Activated naive CD8-positive, alpha-beta T cell treated with anti-CD3 and anti-CD28 coated beads, Interleukin-2, amount 10 ng/mL, durations not matched to agents 7 days and 5 days (primary cell): ENCODE measurements at places on chromosomes 12 and 14. TPM values are rescaled to one million over a fixed set of nuclear protein-coding genes. Genes with fewer than 3 reads are reported as not detected.
A peak's percentile ranks its signal among the peaks of the same experiment; 100 is the strongest.

PTPRQ gene
- total RNA-seq, result not detected

GRCh38 chr12:124835656-124836410 is 27.8 kb downstream of the SCARB1 start:
- H3K27me3 ChIP-seq, result no peaks in the 10 kb centered on the region
- peaks cover 5% of the 10 kb centered on the region for H3K4me1 ChIP-seq
- H3K4me3 ChIP-seq, result no peak overlapping the region

PLEKHD1 gene
- total RNA-seq, result 0.08 TPM

CTSG gene
- not detected for total RNA-seq

DNA sequence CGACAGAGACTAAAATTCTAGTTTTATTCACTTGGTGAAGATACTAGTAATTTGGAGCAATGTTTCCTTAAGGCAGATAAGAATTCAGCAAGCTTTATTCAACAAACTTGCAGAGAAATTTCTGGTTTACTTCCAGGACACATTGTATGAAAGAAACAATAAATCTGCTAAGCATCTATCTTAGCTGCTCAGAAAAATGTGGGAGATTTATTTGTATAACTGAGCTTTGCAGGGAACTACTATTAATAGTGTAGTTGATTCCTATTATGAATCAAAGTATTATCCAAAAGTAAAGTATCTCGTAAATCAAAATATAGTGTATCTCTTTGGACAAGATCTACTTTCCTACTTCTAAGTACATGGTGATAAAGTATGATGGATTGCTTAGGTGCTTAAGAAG is 239.4 kb upstream of the TMTC1 start:
- no peak overlapping the region for H3K27ac ChIP-seq
- no peak overlapping the region for H3K4me3 ChIP-seq
- no peaks in the 10 kb centered on the region for H3K4me1 ChIP-seq
- no peak for DNase-seq
- no peaks in the 10 kb centered on the region for H3K36me3 ChIP-seq
- H3K27me3 ChIP-seq, result no peaks in the 10 kb centered on the region

TGM1 gene
- 5.7 TPM for total RNA-seq

SLC10A1 gene
- total RNA-seq, result not detected

GRCh38 chr12:97118796-97119375 is 211.8 kb downstream of the NEDD1 start:
- no peaks in the 10 kb centered on the region for H3K4me1 ChIP-seq
- no peaks in the 10 kb centered on the region for H3K36me3 ChIP-seq
- DNase-seq, result no peak

- no peak for DNase-seq
- H3K36me3 ChIP-seq, result peaks cover 4% of the 10 kb centered on the region
- H3K4me1 ChIP-seq, result peaks cover 14% of the 10 kb centered on the region
- H3K27me3 ChIP-seq, result peaks cover 2% of the 10 kb centered on the region
- H3K27ac ChIP-seq, result no peak overlapping the region
- H3K4me3 ChIP-seq, result no peak overlapping the region
Measured at GRCh38 chr12:124194264-124194892, 100.5 kb upstream of the RFLNA start.

DNA sequence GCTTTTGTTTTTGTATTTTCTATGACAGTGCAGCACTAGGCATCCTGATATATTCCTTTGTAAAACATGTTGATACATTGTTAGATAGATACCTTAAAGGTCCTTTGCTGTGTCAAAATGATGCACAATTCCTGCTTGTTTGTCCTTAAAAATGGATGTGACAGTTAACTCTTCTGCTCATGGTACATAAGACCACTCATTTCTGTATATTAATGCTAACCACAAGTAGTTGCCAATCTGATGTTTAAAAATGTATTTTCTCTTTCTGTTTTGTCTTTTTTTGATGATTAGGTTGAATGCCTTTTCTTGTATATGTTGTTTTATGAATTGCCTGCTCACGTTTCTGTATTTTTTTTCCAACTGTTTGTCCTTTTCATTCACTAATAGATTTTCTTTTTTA is 35.1 kb downstream of the ATF7IP start:
- H3K27me3 ChIP-seq, result no peaks in the 10 kb centered on the region
- peaks cover 65% of the 10 kb centered on the region for H3K4me1 ChIP-seq
- no peak for DNase-seq
- H3K27ac ChIP-seq, result peak overlapping the region; percentile 67
- H3K4me3 ChIP-seq, result peak overlapping the region; percentile 58

KRT79 gene
- total RNA-seq, result not detected

DNA sequence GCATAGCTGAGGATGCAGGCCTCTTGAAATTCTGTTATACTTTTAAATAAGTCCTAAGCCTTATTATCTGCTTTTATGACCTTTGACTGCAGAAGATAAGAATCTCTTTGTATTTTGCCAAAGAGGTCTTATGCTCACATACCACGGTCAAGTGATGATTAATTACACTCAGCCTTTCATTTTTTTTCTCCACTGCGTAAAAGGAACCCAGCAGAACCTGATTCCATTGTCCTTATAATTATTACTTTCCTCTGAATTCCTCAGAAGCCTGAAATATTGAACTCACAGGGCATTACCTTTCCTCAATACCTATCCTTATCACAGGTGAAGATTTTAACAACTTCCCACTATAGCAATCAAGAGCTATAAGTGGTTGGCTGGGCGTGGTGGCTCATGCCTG is 498.7 kb upstream of the RPL10L start:
- H3K4me3 ChIP-seq, result no peak overlapping the region
- no peaks in the 10 kb centered on the region for H3K27me3 ChIP-seq
- H3K27ac ChIP-seq, result no peak overlapping the region
- no peaks in the 10 kb centered on the region for H3K4me1 ChIP-seq
- H3K36me3 ChIP-seq, result no peaks in the 10 kb centered on the region

- H3K4me1 ChIP-seq, result no peaks in the 10 kb centered on the region
- H3K36me3 ChIP-seq, result no peaks in the 10 kb centered on the region
- no peak for DNase-seq
- H3K27me3 ChIP-seq, result peaks cover 10% of the 10 kb centered on the region
Measured at GRCh38 chr14:88983755-88984154, 159.3 kb downstream of the TTC8 start.

GRCh38 chr14:68598621-68599447 is 194.0 kb downstream of the ZFP36L1 start:
- DNase-seq, result no peak
- H3K4me1 ChIP-seq, result peaks cover 8% of the 10 kb centered on the region
- no peaks in the 10 kb centered on the region for H3K36me3 ChIP-seq
- no peak overlapping the region for H3K27ac ChIP-seq
- no peaks in the 10 kb centered on the region for H3K27me3 ChIP-seq

DNA sequence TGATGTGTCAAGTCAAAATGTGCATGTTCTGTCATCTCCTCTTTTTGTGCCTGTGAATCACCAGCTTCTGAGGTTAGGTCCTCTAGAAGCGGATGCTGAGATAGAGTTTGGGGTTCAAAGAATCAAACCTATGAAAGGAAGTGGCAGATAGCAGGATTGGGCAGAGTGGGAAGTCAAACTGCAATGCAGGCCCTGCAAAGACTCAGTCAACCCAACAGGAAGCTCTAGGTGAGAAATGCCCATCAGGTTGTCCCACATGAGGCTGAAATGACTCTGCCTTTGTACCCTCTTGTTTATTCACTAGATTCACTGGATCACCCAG is 4.5 kb upstream of the MIA2 start:
- peak overlapping the region; percentile 91 for H3K27ac ChIP-seq
- H3K4me1 ChIP-seq, result peaks cover 41% of the 10 kb centered on the region
- H3K4me3 ChIP-seq, result peak overlapping the region; percentile 51
- peak; percentile 43 for DNase-seq
- no peaks in the 10 kb centered on the region for H3K27me3 ChIP-seq
- peaks cover 6% of the 10 kb centered on the region for H3K36me3 ChIP-seq

DNA sequence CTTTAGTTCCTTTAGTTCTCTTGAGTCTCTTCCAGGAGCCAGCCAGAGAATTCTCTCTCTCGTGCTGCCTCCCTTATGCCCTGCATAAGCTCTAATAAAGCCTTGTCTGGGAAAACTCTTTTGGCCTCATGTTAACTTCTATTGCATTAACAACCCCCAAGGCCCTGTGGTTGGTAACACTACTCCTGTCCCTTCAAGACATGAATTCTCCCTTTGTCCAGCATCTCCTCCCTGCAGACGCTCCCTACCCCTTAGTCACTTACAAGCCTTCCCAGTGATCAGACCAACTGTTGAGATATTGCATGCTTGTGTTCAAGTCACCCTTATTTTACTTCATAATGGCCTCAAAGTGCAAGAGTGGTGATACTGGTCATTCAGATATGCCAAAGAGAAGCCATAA is 12.1 kb downstream of the LTBR start:
- H3K4me1 ChIP-seq, result no peaks in the 10 kb centered on the region
- no peak overlapping the region for H3K4me3 ChIP-seq
- H3K36me3 ChIP-seq, result no peaks in the 10 kb centered on the region
- H3K27me3 ChIP-seq, result peaks cover 7% of the 10 kb centered on the region
- no peak for DNase-seq

GRCh38 chr14:71526388-71526787 is 405.8 kb upstream of the RGS6 start:
- H3K4me3 ChIP-seq, result no peak overlapping the region
- no peak overlapping the region for H3K27ac ChIP-seq
- H3K27me3 ChIP-seq, result no peaks in the 10 kb centered on the region
- DNase-seq, result no peak
- peaks cover 8% of the 10 kb centered on the region for H3K4me1 ChIP-seq

DNA sequence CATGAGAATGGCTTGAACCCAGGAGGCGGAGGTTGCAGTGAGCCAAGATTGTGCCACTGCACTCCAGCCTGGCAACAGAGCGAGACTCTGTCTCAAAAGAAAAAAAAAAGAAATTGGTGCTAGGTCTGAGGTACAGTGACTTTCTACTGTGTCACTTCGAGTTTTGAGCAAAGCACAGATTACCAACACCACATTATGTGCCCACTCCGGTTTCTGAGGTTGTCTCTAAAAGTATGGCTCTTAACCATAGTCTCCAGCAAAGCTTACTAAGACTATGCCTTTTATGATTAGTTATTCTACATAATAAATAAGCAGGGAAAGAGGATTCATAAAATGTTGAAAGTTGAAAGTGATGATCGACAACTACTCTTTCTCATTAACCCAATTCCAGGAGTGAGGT is 8.0 kb downstream of the RBM23 start:
- H3K4me1 ChIP-seq, result peaks cover 15% of the 10 kb centered on the region
- H3K4me3 ChIP-seq, result no peak overlapping the region
- no peak overlapping the region for H3K27ac ChIP-seq
- peaks cover 27% of the 10 kb centered on the region for H3K36me3 ChIP-seq

LPAR5 gene
- total RNA-seq, result 20.9 TPM

- H3K4me1 ChIP-seq, result peaks cover 15% of the 10 kb centered on the region
- H3K27ac ChIP-seq, result no peak overlapping the region
- no peak for DNase-seq
- H3K27me3 ChIP-seq, result no peaks in the 10 kb centered on the region
Measured at GRCh38 chr14:53022593-53022992, 71.7 kb upstream of the FERMT2 start.

GRCh38 chr12:52582486-52582885 is 8.8 kb upstream of the KRT74 start:
- H3K27ac ChIP-seq, result no peak overlapping the region
- peaks cover 11% of the 10 kb centered on the region for H3K27me3 ChIP-seq
- peaks cover 29% of the 10 kb centered on the region for H3K4me1 ChIP-seq
- no peaks in the 10 kb centered on the region for H3K36me3 ChIP-seq
- no peak overlapping the region for H3K4me3 ChIP-seq
- DNase-seq, result no peak

BEGAIN gene
- 2.3 TPM for total RNA-seq

FGF23 gene
- total RNA-seq, result not detected

DNA sequence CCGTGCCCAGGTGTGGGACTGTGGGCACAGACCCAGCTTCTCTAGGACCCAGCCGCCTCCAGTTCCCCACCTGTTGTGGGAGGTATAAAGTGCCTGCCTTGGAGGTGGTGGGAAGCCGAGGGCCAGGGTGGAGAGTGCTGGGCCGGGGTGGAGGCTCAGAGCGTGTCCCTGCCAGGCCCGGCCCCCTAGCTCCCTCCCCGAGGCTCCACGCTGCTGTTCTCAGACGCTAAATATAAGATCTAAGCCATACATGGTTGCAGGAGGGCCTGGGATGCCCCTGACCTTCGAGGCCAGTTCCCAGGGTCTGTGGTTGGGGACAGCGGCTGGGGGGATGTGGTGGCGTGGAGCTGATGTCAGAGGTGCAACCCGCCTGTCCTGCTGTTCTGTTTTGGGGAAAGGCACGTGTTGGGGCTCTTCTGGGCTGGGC is 10.8 kb downstream of the INF2 start:
- H3K4me3 ChIP-seq, result no peak overlapping the region
- H3K27ac ChIP-seq, result no peak overlapping the region
- H3K27me3 ChIP-seq, result no peaks in the 10 kb centered on the region
- peaks cover 3% of the 10 kb centered on the region for H3K36me3 ChIP-seq

DNA sequence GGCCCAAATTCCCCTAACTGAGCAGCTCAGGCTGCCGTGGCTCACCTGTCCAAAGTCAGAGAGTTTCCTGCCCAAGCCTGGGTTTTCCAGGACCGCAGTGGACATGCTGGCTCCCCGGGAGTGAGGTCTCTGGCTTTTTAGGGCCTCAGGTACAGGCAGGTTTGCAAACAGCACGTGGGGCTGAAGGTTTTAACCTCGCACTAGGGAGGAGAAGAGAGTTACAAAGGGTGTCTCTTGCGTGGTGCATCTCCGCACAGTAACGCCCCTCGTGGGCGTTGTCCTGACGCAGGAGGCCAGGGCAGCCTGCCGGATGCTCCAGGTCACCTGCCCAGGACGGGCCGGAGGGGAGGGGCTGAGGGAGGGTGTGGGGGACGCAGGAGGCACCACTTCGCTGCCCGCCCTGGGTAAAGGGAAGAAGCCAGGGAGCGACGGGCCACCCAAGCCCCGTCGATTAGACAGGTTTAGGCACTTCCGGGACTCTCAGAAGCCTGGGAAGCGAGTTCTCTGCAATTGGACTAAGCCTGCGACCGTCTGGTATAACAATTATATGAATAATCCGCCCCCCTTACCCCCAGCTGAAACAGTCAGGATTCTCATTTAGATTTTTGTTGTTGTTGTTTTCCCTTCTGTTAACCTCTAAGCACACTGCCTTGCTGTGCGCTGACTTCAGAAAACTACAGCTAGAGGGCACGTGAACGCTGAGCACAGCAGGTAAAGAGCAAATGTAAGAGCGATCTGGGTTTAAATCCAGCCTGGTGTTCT is at the start of gene PAH:
PAH (minus strand) TSS at position 219 of the 762 bp plus-strand sequence; CDS start at position 105, 114 bp downstream.
- peak within 1 kb of the TSS; percentile 68 for H3K4me3 ChIP-seq
- H3K27ac ChIP-seq, result no peak within 1 kb of the TSS
- H3K36me3 ChIP-seq, result no peaks in the 10 kb centered on the region

- H3K27me3 ChIP-seq, result no peaks in the 10 kb centered on the region
- no peak overlapping the region for H3K4me3 ChIP-seq
- no peak overlapping the region for H3K27ac ChIP-seq
- peaks cover 21% of the 10 kb centered on the region for H3K4me1 ChIP-seq
- DNase-seq, result no peak
Measured at GRCh38 chr12:121641343-121641630, 15.0 kb downstream of the ORAI1 start.
